ENCODE measurements at places on chromosomes 12 and 14. TPM values are rescaled to one million over a fixed set of nuclear protein-coding genes. Genes with fewer than 3 reads are reported as not detected.

Gene C1R
- total RNA-seq = 328 TPM

- no peak overlapping the region for H3K27ac ChIP-seq
- no peaks in the 10 kb centered on the region for H3K4me1 ChIP-seq
- no peaks in the 10 kb centered on the region for H3K27me3 ChIP-seq
- no peaks in the 10 kb centered on the region for H3K36me3 ChIP-seq
- no peak overlapping the region for H3K4me3 ChIP-seq
Measured at GRCh38 chr14:100448376-100448775, 125.2 kb downstream of the SLC25A47 start.

DNA sequence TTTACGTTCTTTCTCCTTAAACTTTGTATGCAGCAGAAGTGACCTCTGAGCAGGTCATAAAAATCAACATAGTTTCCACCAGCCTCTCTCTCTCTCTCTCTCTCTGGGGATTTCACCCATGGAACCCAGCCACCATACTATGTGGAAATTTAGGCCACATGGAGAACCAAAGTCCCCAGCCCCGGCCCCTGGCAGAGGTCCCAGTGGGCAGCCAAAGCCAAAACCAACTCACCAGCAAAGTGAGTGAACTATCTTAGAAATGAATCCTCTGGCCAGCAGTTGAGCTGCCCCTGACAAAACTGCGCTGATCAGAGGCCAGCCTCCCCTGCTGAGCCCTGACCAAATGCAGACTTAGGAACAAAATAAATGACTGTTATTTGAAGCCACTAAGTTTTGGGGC lies 9.2 kb downstream of the DUSP6 start:
- H3K27ac ChIP-seq = no peak overlapping the region
- H3K36me3 ChIP-seq = no peaks in the 10 kb centered on the region
- no peaks in the 10 kb centered on the region for H3K27me3 ChIP-seq
- H3K4me3 ChIP-seq = no peak overlapping the region
- H3K4me1 ChIP-seq = peaks cover 13% of the 10 kb centered on the region

GRCh38 chr14:65453807-65454480 lies 41.4 kb downstream of the FUT8 start:
- no peak for DNase-seq
- no peak overlapping the region for H3K4me3 ChIP-seq
- H3K27ac ChIP-seq = no peak overlapping the region
- no peaks in the 10 kb centered on the region for H3K4me1 ChIP-seq

DNA sequence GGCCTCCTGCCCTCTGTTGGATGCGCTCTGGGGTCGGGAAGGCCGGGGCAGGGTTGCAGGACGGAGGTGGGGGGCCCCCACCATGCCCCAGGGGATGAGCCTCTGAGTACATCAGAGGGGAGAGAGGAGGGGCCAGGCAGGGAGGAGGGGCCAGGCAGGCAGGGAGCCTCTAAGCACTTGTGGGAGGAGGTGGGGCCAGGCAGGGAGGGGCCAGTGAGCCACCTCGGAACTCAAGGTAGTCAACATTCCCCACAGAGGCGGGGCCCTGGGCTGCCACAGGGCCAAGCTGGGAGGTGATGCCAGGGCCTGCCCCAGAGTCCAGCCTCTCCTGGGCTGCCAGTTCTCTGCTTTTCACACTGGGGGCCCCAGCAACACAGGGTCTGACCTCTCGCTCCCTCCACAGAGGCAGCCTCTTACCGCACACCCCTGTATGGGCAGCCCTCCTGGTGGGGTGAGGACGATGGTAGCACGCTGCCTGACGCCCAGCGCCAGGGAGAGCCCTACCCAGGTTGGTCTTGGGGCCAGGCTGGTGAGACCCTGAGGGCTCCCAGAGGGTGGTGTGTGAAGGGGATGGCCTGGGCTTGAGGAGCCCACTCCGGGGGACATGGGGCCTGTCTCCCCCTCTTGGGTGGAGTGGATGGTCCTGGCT lies 17.4 kb downstream of the CEP170B start:
- H3K27ac ChIP-seq = no peak overlapping the region
- no peak overlapping the region for H3K4me3 ChIP-seq
- no peaks in the 10 kb centered on the region for H3K27me3 ChIP-seq
- DNase-seq = no peak
- H3K36me3 ChIP-seq = peaks cover 26% of the 10 kb centered on the region
